ENCODE measurements at places on chromosomes 12 and 14.

- no peak for DNase-seq
Observed at GRCh38 chr14:95185767-95186392, 28.6 kb upstream of the DICER1 start.

DNA sequence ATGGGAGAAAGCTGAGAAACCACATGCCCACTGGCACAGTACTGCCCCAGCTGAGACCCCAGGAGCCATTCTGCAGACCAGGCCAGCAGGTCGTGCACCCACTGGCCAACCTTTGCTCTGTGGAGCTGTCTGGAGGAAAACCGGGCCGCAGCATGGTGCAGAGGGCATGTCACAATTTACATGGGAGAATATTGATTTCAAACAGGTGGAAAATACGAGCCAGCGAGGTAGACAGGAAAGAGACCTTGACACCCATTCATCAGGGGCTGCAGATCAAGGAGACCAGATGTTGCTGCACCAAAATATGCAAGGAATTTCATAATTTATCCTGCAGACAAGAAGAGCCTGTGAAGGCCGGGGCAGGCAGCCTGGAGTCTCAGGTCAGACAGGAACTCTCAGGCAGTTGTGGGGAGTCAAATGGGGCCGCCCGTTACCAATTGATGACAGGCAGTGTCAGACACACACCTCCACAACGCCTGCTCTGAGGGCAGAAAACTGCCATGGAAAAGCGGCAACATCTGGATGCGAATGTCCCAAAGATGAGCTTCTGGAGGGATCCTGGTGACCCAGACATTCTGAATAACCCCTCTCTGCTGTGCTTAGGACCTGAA, 74.6 kb upstream of the BCL11B start:
- DNase-seq = no peak

DNA sequence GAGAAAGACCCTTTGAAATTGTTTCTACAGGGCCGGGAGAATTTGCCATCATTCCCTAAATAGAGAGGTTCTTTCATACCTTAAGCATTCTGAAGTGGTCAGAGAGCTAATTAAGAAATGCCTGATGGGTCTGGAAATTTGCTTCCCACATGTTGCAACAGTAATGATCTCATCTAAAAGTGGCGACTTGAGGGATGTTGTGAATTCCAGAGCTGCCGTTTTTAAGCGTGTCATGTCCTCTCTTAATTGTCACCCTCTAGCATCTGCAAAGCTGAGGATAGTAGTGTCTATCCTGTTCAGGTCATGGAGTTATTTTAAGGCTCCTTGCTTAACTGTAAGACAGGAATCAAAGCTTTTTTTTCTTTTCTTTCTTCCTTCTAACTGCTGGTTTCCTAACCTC, 60.4 kb downstream of the FOS start:
- no peak for DNase-seq

DNA sequence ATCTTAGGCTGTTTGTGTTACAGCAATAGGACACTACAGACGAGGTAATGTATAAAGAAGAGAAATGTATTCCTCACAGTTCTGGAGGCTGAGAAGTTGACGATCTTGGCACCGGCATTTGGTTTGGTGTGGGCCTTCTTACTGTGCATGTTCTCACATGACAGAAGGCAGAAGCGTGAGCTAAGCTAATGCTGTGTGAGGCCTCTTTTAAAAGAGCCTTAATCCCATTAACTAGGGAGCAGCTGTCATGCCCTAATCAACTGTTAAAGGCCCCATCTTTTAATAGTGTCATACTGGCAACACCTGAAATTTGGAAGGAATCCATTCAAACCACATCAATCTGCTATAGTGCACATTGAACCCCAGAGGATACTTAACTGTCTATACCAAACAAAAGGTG, 992.9 kb downstream of the GALC start:
- DNase-seq = no peak

GRCh38 chr12:30014991-30015390, 231.2 kb upstream of the TMTC1 start:
- no peak for DNase-seq

DNA sequence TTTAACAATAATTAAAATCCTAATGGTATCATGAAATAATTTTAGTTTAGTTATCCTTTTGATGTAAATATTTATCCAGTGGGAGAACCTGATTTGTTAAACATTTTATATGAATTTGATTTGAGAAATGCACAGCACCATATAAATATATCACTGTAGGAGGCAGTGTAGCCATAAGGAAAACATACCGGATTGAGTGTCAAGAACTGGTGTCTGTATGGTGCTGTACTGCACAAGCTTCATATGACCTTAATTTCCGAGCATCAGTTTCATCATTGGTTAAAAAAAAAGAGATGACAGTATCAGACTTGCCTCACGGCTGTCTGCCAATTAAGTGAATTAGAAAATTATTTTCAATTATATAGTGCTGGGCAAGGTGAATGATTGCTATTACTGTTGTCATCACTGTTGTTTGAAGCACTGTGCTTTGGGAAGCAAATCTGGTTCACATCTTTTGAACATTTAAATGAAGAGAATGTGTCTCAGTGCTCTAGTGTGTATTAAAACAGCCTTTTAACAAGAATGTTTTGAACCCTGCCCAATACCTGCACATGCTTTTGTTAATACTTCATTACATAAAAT, 72.1 kb downstream of the TMTC2 start:
- DNase-seq = no peak

- DNase-seq = no peak
Observed at GRCh38 chr12:131364903-131365820, 345.7 kb upstream of the SFSWAP start.

DNA sequence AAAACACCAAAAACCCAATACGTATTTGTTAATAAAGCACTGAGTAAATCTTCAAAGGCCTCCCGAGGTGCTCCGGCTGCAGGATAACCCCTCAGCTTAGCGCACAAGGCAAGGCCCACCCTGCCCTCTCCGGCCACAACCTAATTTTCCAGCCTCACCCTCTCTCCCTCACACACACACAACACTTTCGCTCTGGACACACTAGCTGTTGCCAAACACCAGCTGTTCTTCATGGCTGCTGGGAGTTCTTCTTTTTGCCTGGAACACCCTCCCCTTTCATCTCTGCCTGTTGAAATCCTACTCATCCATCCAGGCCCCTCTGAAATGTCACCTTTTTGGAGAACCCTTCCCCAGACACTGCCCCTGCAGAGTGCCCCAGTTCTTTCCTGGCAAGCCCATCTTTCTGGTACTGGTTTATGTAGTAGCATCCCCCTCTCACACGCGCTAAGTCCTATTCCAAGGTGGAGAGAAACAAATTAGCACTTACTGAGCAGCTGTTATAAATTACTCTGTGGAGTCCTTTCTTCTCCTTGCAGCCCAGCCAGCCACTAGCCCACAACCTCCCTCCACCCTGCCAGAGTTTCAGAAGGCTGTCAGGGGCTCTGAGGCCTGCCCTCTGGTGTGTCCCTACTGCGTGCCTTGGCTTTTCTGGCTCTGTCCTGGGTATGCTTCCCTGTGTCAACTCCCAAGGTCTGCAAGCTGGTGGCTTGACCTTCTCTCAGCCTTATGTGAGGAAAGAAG, 805 bp upstream of the CRACR2A start:
- no peak for DNase-seq

DNA sequence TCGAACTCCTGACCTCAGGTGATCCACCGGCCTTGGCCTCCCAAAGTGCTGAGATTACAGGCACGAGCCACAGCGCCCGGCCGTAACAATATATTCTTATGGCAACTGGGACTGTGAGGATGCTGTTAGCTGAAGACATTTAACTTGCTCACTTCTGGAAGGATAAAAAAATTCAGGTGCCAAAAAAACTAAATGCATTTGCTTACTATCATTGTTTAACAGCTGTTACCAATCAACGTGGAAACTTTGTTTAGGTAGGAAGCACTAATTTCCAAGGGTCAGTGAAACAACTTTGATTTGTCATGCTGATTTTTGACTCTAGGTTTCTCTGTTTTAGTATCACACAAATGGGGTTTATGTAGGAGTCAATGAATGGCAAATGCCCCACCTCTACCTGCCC, 297.3 kb downstream of the ERC1 start:
- no peak for DNase-seq

DNA sequence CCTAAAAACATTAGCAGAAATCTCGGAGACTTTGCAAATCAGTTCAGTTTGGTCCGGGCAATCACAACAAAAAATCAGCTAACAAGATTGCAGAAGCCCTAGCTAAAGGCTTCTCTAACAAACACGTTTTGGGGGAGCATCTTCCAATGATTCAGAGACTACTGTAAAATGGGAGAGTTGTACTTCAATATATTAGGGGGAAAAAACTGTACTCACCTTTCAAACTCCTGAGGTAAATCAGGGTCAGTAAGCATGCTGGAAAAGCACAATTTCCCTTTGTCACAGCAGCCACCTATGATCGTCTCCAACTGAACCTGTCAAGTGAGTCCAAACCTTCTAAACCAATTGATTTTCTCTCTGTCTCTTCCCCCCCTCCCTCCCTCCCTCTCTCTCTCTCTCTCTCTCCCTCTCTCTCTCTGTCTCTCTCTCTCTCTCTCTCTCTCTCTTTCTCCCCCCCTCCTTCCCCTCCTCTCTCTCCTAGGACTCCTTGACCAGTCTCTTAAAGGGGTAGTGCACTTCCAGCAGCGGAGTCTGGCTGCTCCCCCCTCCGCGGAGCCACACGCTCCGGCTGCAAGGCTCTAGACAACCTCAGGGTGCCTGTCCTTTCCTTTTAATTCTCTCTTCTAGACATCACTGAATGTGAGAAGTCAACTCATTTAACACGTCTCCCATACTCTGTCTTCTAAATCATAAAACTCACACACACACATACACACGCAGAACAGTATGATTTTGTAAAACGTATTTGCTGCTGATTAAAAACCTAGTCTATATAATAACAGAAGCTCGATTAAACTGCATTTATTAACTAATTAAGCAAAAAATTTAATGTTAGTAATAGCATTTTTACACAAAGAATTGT, at the start of gene SOX5:
Gene SOX5 (minus strand): TSS at position 323 of the 862 bp plus-strand sequence. CDS start 69 bp downstream, at position 254.
- DNase-seq = no peak

Data from activated CD4-positive, alpha-beta T cell treated with anti-CD3 and anti-CD28 coated beads, Interleukin-2, Interleukin-4, amounts not matched to agents 100 ng/mL and 50 ng/mL, durations not matched to agents 16 hours and 8 hours (primary cell).